Stimulated activated naive B cell treated with anti-CD40 and anti-IgM and Interleukin-4, amounts not matched to agents 10 μg/mL and 1 μg/mL and 100 μg/mL, for 72 hours (primary cell): ENCODE measurements at places on chromosomes 4 and X.

GRCh38 chr4:98210281-98210680 is 50.9 kb upstream of the RAP1GDS1 start:
- no peak for DNase-seq

- no peak for DNase-seq
Observed at GRCh38 chr4:182555997-182556418, 312.8 kb downstream of the TENM3 start.

- DNase-seq: no peak
Observed at GRCh38 chr4:90234916-90235547, 107.8 kb downstream of the CCSER1 start.

GRCh38 chr4:22625311-22625710 is 67.4 kb upstream of the GBA3 start:
- no peak for DNase-seq

- no peak for DNase-seq
Observed at GRCh38 chr4:142095886-142096605, 459.7 kb downstream of the IL15 start.

DNA sequence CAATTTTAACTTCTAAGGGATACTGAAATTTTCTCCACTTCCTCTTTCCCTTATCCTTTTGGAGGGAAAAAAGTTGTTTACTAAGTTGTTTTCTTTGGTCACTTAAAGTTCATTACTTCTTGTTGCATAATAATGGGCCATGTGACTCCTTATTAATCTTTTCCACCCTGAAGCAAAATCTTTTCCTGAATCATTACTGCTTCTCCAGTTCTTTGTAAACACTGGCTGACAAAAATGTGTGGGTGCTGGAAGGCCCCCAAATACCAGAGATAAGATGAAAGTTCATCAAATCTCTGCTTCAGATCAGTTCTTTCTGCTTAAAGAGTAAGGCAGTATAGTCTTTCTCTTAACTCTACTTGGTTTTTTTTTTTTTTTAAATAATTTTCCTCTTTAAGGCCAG is 108.9 kb upstream of the NHS start:
- no peak for DNase-seq

DNA sequence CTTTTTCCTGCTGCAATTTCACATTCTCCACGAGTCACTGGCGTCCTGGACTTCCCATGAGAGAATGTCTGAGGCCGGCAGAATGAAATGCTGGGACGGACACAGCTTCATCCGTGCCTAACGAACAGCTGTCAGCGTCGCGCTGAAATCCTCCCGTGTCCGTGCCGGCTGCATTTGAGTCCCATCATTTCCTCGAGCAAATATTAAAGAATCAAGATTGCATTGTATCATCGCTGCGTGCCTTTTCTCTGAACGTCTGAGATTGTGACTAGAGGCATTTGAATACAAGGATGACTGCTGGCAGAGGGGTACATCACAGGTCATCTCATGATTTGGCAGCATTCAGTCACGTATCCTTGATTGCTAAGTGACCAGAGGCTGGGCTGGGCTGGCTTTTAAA is 279.9 kb downstream of the ASMT start:
- no peak for DNase-seq

DNA sequence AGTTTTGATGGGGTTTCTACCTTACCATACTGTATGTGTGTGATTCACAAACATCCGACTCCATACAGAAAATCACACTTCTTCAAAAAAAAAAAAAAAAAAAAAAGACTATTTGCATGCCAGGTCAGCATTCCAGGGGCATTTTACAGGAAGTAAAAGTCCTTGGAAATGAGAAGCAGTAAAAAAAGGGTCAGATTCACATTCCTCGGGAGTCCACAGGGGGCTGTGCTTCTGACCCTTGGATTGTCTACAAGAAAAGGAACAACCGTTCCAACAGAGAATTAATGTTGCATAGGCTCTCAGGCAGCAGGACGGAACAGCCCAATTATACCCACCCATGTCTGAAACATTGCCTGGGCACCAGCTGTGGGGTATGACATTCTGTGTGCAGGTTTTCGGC is 290.3 kb downstream of the LDB2 start:
- DNase-seq: no peak

GRCh38 chr4:5863461-5864113 is 29.3 kb downstream of the CRMP1 start:
- no peak for DNase-seq

DNA sequence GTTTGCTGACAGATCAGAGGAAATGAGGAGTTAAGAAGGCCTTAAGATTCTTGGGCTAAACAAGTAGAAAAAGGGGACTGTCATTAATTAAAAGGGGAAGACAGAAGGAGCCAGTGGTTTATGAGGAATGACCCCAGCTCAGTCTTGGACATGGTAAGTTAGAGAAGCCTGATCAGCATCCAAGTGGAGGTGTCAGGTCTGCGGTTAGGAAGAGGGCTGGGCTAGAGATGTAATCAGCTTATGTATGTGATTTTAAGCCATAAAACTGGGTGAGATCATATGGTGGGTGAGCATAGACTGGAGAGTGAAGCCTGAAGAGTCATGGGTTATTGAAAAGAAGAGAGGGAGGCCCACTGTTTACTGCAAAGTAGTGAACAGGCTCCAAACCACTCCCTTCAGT is 246.1 kb downstream of the NR3C2 start:
- DNase-seq: no peak

GRCh38 chr4:110224812-110225211 is 26.4 kb upstream of the ELOVL6 start:
- DNase-seq: no peak

DNA sequence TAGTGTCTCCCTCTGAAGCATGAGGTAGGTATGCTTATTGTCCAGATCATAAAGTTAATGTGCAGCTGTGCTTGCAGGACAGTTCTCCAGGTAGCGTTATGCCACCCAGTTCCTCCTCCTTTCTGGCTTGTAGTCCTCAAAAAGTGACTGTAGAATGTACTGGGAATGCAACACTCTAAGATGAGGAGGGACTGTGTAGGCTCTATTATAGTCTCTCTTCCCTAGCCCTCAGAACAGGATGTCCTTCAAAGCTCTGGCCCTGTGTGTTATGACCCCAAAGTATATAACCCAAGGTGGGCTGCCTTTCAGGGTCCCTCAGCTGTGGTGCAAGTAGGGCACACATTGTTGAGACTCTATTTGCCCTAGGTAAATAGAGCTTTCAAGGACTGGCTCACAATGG is 20.8 kb upstream of the MANBA start:
- DNase-seq: no peak

DNA sequence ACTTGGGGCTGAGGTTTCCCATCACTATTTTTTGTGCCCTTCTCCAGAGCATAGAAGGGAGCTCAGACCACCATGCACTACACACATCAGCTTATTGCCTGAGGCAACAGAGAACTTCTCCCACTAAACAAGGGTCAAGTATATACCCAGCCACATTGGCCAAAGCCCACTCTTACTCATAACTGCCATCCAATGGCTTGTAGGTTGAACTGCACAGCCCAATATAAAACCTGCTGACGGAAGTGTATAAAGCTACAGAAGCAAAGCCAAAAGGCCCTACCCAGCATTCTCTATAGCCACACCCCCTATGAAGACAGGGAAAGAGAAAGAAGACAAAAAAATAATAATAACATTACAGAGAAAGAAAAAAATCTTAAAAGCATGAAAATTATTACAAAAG is 139.7 kb downstream of the LRBA start:
- DNase-seq: no peak

- no peak for DNase-seq
Observed at GRCh38 chrX:45400027-45400779, 199.5 kb upstream of the DIPK2B start.

DNA sequence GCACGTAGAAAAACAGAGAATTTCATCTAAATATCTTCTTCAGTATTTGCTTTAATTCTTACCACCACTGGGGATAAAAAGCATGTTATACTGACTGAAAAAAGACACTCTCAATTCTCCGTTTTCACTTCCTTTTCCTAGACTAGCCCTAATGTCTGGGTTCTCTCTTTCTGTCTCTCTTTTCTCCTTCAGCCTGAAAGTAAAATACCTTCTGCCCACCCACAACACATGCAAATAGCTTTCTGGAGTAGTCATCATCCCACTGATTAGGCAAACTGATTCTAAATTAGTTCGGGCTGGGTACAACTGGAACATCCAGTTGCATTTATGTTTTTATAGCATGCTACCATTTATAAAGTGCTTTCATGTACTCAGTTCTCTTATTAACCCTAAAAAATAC is 142.4 kb upstream of the ANKRD50 start:
- no peak for DNase-seq

DNA sequence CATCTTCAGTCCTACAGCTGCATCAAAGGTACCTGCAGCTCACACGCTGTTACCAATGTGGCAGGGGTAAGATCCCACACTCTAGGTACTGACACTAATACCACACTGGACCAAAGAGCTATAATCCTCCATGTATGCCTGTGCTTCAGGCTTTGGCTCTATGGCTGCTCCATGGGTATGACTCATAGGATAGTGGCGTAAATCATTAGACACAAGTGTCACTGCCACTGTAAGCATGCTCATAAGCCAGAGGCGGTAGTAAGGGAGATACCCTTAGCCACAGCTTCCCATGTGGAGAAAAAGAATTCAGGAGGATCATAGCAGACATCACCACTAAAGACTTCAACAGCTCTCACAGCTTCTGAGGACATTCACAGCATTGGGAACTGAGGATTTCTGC is 287.5 kb downstream of the ACTRT1 start:
- no peak for DNase-seq

DNA sequence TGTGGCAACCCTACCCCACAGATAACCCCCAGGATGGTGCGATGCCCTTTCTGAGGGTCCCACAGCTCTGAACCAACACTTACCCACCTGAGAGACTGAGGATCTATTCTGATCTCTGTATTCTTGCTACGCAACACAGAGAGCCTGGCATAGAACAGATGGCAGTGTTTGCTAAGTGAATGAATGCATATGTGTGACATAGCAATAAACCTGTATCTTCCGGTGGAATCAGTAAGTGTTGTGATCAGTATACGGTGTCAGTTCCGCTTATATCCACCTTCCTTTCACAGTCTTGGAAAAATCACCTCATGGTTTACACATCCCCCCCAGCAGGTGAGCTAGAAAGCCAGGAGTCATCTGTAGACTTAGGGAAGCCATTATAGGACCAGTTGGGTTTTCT is 5.9 kb upstream of the HSD17B10 start:
- no peak for DNase-seq

DNA sequence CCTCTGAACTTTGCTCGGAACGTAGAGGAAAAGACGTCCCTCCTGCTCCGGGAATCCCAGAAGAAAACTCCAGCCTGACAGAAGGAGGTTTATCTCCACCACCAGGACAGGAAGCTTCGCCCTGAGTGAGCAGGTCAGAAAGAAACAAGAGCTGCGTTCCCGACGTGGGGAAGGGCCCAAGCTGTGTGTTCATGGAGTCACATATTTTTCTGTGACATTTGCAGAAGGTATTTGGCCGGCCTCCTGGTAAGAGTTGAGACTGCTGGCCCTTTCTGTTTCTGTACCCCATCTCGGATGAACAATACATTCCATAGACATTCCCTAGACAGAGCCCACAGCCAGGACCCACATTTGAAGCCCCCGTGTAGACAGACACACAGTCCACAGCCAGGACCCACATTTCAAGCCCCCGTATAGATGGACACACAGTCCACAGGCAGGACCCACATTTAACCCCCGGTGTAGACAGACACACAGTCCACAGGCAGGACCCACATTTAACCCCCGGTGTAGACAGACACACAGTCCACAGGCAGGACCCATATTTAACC is 230.8 kb downstream of the SHOX start:
- no peak for DNase-seq

GRCh38 chr4:152348670-152349069 is 187.2 kb downstream of the FBXW7 start:
- DNase-seq: no peak

DNA sequence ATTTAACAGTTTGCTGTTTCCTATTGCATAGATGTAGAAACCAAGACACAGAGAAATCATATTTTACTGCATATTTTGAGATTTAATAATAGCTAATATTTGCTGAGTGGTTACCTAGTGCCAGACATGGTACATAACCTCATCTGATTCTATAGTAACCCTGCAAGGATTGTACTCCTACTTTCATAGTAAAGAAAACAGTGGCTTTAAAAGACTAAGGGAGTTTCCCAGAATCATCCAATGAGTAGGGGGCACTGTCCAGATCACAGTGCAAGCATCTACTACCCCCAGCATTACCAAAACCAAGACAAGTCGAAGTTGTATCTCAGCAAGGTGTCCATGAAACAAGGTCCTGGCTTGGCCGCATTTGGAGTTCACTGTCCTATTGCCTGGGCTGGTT is 224.5 kb upstream of the TENM3 start:
- DNase-seq: no peak

DNA sequence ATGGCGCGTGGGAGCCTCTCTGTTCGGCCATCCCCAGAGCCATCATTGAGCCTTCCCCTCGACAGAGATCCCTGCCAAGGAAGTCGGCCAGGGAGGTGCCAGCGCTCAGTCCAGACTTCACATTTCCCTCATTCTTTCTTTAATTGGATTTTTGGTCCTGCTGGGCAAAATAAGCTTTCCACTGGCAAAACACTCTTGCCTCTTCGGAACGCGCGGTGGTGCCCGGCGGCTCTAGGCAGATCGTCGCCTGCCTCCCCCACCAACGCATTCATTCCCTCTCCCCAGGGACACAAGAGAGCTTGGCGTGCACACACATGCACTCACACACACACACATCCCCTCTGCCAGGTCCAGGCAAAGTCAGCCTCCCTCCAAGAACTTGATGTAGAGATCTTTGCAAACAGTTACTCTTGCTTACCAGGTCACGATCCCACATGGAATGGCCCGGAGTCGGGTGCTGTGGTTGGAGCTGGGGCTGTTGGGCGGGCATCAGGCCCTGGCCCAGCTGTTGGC is 257.1 kb downstream of the BCOR start:
- no peak for DNase-seq

- DNase-seq: no peak
Observed at GRCh38 chrX:24184018-24184417, 34.5 kb downstream of the ZFX start.

DNA sequence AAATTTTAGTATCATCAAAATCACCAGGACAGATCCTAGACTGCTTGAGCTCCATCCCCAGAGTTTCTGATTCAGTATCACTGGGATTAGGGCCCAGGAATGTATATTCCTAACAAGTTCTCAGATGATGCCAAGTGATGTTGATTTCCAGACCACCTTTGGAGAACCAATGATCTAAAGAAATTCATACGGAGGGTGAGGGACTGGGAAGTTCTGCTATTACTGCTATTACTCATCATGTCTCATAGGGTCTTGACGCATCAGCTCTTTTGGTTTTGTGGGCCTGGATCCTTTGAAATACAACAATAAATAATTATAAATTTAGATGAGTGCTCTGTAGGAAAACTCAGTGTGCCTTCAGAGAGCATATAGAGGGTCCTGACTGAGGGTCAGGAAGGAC is 59.8 kb upstream of the LGI2 start:
- DNase-seq: no peak

- no peak for DNase-seq
Observed at GRCh38 chr4:113576947-113577678, 184.4 kb downstream of the CAMK2D start.

GRCh38 chrX:148574237-148574973 is 74.0 kb downstream of the AFF2 start:
- DNase-seq: no peak

DNA sequence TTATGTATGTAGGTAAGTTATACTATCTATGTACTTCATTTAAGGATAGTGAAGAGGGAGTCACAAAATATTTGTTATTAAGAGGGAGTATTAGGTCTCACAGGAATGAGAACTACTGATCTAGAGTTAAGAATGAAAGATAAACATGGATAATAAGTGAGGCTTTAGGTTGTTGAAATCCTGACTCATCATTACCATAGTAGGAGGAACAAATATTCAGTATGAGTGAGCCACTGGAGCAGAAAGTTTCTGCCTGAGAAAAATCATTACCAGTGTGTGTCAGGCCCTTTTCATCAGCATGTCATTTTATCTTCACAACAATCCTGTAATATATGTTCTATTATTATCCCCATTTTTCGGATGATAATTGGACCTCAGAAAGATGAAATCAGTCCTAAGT is 27.2 kb upstream of the IGSF1 start:
- DNase-seq: no peak
